ENCODE measurements at places on chromosomes 4 and X.

GRCh38 chr4:53183754-53184153 is 182.1 kb downstream of the SCFD2 start:
- no peak for DNase-seq

DNA sequence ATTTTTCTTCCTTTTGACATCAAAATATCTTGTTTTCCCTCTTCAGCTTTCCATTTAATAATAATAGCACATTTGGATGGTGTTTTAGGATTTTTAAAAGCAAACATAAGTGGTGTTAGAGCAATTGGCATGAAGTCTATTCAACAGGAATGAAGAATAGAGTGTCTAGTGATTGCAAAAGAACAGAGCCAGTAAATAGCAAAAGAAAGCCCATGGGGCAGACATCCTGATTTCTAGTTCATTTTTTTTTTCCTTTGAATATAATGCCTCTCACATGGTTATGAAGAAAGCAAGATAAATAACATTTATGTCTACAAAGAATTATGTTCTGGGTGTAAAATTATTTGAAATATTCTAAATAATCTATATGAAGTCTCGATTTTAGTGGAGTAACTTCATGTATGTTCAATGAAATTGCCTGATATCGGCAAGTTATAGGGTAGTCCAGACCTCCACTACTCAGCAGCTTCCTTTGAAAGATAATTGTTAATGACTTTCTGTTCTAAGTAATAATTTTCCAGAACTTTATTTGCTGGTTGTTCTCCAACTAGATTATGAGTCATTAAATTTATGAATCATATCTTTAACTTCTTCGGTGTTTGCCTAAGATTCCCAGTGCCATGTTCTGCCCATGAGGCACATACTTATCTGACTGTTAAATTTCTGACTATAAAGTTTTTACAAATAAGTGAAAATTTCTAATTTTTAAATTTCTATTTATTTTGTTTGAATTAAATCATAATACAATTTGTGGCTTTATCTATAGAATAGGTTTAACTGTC is 587.9 kb downstream of the TLL1 start:
- no peak for DNase-seq

DNA sequence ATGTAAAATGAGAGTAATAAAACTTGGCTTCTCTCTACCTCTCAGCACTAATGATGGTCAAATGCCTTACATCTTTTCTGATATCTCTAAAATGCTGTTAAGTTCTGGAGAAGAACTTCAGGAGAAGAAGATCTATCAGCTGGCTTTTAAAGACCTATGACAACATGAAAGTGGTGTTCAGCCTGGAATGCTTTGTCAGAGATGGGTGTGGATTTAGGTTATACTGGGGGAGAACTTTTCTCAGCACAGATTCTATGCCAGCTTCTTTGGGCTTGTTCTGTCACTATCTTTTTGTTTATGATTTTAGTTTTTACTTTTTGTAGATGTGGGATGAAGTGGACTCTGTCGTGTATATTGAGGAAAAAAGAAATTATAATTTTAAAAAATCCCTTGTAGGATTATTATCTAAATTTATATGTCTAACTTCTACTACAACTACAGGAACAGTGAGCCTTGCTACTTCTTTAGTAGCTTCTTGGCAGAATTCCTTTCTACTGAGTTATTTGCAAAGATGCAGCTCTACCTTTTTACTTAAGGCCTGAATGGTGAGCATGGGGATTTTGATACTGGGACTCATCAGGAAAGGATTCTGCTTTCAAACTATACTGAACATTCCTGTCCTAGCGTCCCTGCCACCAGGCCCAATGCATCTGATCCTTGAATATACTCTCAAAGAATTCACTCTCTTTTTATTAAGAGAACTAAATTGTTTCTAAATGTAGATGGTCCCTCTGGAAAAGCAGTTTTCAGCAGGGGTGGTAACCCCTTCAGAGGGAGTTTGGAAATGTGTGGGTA is 19.6 kb downstream of the CYP2U1 start:
- DNase-seq: no peak

- no peak for DNase-seq
Observed at GRCh38 chrX:24676403-24677024, 17.2 kb upstream of the POLA1 start.

DNA sequence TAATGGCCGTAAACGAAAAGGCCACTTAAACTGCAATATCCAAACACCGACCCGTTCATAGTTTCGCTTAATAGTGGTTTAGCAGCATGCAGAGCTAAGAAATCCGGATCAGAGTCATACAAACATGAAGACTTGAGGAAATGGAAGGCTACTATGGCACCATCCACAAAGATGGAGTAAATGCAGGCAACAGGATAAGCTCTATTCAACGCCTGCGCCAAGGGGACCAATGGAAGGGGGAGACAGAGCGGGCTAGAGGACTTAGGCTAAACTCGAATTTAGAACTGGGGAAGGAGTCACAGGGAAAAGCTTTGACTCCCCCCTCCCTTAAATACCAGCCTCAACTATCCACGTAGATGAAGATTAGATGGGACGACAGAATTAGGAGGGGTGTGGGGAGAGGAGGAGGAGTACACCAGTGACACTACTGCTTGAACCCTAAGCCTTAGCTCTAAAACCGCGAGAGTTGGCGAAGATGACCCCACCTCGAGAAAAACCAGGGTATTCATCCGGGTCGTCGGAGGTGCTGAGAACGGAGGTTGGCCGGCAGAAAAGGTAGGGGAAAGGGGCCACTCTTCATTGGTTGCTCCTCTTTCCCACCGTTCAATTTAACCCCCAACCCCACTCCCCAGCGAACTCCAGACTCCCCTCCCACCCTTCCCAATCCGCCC is 3.5 kb downstream of the HUWE1 start:
- DNase-seq: no peak

DNA sequence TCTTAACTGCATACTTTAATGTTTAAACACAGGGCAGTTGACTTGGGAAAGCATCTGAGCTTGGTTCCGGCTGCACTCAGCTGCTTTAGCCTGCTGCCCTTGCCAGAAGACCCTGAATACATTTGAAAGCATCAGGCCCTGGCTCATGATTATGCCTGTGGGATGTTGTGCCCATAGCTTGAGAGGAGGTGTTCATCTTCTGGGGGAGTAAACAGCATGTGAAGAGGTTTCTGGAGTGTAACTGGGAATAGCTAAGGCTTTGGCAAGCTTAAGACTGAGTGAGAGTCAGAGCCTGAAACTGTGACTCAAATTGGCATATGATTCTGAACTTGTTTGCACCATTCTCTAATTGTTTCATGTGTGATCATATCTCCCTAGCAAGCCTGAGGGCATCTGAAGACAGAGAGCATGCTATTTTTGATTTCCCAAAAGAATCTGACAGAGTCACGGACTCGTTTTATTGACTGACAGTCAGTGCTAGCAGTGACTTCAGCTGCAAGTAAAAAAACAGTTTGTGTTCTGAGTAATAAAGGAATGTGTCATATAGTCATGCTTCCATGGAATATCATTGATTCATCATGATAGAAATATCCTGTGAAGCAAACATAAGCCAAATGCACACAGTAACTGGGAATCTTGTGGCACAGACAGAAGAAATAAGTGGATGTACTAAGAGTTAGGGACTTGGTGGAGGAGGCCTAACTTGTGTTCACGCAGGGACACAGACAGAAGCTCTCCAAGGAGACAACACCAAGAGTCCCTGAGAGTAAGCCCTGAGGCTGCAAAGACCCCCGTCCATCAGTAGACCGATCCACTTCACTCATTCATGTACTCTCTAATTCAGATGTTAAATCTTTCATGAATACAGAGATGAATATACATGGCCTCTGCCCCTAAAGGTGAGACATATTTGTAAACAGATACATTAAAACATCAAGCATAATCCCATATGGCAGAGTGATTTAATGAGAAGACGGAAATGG is 100.7 kb downstream of the SYNPO2 start:
- no peak for DNase-seq

- no peak for DNase-seq
Observed at GRCh38 chr4:69907151-69907550, 23.7 kb upstream of the CSN1S1 start.

All from amygdala (tissue), 56 donors.